ENCODE measurements at places on chromosomes 5 and 9.

GRCh38 chr5:1800472-1801221, 560 bp upstream of the NDUFS6 start:
- peak; percentile 32 for DNase-seq

GRCh38 chr9:129436751-129437625, 183.9 kb downstream of the C9orf50 start:
- no peak for DNase-seq

DNA sequence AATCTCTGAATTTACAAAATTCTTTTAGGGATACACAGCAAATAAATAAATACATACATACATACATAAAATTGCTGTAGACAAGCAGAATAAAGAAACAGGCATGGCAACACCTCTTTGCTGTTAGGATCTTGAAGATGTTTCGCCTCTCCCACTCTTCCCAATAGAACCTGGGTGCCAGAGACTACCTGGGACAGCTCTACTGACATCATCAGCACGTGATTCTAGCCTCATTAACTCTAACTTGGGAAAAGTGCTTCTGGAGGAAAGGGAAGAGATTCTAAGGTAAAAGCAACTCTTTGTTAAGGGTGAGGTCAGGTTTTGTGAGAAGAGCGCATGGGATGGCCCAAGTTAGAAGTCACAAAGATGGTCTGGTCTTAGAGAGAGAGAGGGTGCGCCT, 339.1 kb downstream of the RFX3 start:
- DNase-seq, result no peak

DNA sequence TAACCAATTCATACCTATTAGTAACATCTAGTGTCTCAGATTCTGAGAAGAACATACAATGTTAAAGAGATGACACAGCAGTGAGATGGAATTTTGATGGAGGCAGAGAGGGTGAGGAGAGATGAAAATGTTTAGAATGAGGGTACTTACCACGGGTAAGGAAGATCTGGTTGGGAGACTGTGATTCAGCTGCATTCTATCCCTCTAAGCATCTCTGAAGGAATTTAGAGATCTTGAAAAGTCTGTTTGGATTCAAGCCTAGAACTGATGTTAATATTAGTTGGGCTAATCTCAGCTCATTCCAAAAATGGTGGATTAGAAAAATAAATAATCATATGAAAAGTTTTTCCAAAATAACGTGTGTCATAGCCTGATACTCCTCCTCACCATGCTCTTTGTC, 191.5 kb upstream of the CLINT1 start:
- no peak for DNase-seq
